ENCODE measurements at places on chromosomes 7 and 10.
A peak's percentile ranks its signal among the peaks of the same experiment; 100 is the strongest.

GRCh38 chr7:12893292-12893691 is 205.9 kb downstream of the ARL4A start:
- peak; percentile 50 for DNase-seq

- DNase-seq = peak; percentile 52
Observed at GRCh38 chr7:69757981-69758430, 159.7 kb downstream of the AUTS2 start.

GRCh38 chr10:61845196-61845949 is 56.1 kb upstream of the ARID5B start:
- no peak for DNase-seq

DNA sequence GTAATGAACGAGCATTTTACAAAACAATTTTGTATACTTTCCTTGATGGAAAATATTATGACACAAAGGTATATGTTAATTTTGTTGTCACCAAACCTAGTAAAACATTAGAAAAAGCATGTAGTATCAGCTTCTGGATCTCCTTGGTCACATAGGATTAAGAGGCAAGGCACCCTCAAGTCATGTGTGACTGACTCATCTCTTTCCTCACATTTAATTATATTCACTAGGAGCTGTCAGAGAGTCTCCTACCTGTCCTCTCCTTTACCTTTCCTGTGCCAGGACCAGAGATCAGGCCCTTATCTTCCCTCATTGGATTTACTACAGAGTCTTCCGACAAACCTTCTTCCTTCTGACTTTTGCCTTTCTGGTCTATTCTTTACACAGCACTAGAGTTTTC is 111.3 kb upstream of the RPA3 start:
- no peak for DNase-seq

Measured in fibroblast of pulmonary artery (primary cell).